GM23338 (cell line): ENCODE measurements at places on chromosomes 2 and 18.

- no peak for DNase-seq
These were observed 74.2 kb downstream of the HS1BP3 start for GRCh38 chr2:20576598-20577115.

GRCh38 chr2:109129356-109129920 lies 433 bp downstream of the SH3RF3 start:
- peak; percentile 43 for DNase-seq

DNA sequence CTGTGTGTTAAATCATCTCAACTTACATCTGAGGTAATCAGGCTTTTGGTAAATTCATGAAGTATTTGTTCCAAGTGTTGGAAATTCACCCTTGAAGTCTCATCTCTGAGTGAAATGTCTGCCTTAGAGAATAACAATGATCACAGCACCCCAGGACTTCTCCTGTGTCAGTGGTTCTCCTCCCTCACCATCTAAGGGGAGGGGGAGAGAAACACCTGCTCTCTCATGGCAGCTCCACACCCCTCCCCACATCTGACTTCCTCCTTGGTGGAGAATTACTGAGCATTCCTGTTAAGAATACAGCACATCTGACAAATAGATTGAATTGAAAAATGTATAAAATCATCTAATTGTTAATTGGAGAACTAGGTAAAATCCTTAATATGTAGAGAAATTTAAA lies 532.1 kb downstream of the RNF144A start:
- peak; percentile 10 for DNase-seq

GRCh38 chr2:43420389-43420801 lies 175.4 kb downstream of the THADA start:
- no peak for DNase-seq

GRCh38 chr2:205898744-205899143 lies 187.2 kb downstream of the INO80D start:
- no peak for DNase-seq

DNA sequence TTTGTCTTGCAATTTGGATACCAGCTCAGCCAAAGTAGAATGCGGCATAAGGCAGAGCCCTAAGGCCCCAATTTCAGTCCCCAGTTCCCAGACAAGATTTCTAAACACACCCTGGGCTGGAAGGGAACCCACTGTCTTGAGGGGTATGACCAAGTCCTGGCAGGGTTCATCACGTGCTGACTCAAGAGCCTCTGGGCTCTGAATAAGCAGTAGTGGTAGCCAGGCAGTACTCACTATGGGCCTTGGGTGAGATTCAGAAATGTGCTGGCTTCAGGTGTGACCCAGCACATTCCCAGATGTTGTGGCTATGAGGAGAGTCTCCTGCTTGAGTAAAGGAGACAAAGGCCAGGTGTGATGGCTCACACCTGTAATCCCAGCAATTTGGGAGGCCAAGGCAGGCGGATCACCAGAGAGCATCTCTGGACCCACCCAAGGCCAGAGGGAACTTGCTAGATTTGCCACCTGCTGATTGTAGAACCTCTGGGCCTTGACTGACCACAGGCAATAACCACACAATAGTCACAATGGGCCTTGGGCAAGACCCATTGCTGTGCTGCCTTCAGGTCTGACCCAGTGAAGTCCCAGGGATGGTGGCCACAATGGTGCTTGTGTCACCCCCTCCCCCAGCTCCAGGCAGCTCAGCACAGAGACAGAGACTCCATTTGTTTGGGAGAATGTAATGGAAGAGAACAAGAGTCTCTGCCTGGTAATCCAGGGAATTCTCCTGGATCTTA lies 74.9 kb downstream of the ATL2 start:
- no peak for DNase-seq

DNA sequence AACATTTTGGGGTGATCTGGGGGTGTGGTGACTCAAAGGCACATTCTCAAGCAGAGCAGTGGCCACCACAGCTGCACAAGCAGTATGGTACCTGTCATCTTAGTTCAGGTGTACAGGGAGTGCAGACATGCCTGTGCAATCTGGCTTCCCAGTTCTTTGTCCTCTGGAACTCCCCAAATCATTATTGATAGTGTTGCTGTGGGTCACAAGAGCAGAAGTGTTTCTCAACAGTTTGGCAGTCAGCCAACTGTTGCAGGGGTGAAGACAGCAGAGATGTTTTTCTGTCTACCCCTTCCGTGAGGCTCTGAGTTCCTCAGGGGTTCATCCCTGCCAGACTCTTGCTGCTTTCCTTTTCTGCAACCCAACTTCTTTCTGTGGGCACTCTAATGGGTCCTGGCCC lies 206.5 kb upstream of the ZSWIM2 start:
- no peak for DNase-seq

DNA sequence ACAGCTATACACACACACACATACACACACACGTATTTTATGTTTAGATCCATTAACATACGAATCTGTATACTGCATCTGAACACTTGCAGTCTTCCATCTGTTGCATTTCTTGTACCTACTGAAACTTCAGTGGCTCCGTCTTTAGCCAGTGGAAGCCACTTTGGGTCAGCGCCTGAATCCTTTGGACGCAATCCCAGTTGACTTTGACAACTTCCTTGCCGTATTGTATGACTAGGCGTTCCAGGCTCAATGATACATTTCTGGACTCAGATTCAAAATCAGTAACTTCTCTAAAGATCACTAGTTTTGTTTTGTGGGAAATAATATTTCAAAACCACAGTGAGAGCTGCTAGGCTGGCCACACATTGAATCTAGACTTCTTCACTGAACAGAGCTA lies 101.5 kb upstream of the GPC1 start:
- DNase-seq, result no peak

DNA sequence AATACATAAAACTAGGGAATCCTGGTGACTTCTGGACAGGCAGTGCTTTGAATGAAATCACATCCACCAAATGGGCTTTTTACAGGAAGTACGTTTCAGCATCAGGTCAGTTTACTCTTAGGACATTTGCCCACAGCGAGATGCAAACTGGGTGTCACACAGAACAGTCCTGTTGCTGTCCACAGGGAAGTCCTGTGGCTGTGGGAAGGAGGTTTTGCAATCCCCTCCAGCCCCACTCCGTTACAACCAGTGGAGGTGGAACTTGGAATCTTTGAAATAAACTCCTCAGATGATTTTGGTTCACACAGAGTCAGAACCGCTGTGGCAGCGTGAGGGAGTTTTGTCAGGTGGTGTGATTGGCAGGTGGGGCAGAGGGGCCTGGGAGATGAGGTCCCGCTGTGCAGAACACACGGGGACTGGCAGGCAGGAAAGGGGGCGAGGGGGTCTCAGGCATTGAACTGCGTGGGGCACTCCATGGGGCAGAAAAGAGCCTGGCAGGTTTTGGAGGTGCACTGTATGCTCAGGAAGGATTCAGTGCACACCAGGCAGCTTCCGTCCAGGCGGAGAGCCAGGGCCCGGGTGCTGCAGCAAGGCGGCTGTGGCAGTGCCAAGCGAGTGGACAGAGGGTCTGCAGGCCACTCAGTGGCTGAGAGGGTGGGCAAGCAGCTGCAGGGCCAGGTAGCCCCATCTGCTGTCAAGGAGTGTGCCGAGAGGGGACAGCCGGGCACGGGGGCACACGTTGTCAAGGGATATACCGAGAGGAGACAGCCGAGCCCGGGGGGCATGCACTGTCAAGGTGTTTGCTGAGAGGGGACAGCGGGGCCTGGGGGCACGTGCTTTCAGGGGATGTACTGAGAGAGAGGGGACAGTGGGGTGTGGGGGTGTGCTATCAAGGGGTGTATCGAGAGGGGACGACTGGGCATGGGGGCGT lies 148.7 kb downstream of the LDLRAD4 start:
- DNase-seq, result no peak

- DNase-seq, result no peak
These were observed 69.1 kb downstream of the MCFD2 start for GRCh38 chr2:46846536-46846935.

DNA sequence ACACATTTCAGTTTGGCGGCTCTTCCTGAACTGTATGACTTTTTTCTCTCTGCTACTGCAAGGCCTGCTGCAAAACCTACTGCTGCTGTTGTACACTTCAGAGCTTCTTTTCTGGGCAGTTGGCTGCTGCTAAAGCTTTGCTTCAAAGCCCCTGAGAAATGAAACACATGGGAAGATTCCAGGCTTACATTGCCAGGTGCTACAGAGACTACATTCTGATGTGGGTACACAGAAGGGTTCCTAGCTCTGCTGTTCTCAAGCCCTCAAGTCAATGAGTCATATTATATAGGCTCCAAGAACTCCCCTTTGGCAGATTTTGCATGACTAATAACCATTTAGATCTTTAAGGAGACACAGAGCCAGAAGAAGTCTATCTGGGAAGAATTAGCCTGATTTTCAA lies 12.9 kb upstream of the PGAP1 start:
- no peak for DNase-seq

DNA sequence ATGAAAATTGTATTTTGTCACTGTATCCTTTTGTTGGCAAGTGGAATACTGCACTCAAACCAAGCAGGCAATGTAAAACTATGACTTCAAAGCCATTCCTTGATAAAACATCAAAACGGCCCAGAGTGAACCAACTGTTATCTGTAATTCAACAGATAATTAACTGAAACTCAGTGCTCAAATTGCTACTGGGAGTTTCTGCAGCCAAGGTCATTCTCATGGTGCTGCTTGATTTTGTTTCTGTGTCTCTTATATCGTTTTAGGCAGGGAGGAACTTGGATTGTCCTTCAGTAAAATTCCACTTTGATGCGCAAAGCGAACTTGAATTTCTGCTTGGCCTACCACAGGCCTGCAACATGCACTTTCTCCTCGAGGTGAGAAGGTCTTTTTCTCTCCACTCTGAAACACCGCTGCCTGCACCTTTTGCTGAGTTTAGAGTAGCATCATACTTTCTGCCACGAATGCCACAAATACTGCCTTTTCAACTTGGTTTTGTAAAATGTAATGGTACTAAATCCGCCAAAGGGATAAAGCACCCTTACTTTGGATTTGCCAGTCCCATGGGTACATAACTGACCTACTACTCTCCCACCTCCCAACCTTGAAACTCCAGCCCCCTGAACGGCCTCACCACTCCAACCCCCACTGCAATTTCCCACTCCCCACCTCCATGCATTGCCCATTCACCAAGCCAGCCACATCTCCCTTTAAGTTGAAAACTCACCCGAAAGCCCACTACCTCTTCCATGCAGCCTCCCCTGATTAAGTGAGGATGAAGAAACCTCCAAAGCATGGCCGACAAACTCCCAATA lies 204.7 kb downstream of the TGIF1 start:
- no peak for DNase-seq

DNA sequence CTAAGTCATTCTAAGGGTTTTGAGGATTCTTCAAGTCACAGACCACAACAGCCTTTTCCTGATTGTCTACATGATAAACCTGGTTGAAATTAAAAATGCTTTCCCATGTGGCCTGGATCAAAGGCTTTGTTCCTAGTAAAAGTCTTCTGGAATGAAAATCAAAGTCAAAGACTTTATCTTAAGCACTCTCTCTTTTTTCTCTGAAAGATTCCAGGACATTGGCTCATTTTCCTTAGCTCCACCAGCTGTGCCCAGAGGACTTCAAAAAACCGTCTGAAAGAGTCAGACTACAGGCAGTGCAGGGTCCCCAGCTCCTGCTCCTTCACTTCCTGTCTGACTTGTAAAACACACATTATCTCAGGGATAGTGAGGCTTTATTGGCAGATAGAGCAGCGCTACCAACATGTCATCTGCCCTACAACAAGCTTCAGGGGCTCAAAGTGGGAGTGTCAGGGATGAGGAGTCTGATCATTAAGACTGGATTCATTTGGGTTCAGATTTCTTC lies 148.2 kb downstream of the ESCO1 start:
- DNase-seq, result no peak

DNA sequence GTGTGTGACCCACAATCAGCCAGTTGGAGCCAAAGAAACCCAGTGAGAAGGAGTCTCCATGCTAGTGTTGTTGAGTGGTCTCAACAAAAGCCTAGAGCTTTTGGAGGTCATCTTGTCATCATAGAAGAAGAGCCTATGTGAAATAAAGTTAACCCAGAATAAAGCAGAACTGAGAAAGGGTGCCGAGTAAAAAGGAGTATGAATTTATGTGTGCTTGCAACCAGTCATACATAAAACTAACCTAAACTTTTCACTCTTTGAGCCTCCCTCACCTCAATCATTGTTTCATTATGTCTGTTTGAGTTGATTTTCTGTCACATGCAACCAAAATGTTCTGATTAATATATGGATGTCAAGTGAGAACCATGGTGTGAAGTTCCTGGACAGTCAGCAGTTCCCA lies 599.3 kb upstream of the ZEB2 start:
- no peak for DNase-seq

DNA sequence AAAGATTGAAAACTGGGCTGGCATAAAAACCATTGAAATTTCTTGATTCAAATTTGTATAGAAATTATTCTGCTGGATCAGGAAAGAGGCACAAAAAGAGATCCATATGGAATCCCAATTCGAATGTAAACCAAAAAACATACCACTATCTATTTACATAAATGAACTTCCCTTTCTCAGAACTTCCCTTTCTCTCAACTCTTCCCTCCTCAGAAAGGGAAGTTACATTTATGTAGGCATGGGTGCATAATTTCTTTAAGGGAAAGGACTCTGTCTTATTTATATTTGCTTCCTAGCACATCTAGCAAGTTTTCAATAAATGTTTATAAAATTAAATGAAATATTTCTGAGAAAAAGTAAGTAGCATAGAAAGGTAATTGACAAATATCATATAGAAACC lies 398.1 kb upstream of the ATP5MC3 start:
- DNase-seq, result no peak
